ENCODE measurements at places on chromosomes 5 and 9.

GRCh38 chr5:107099506-107099905, 571.2 kb downstream of the EFNA5 start:
- DNase-seq = no peak

- DNase-seq = no peak
These were observed 12.1 kb upstream of the BARX1 start for GRCh38 chr9:93967020-93967803.

DNA sequence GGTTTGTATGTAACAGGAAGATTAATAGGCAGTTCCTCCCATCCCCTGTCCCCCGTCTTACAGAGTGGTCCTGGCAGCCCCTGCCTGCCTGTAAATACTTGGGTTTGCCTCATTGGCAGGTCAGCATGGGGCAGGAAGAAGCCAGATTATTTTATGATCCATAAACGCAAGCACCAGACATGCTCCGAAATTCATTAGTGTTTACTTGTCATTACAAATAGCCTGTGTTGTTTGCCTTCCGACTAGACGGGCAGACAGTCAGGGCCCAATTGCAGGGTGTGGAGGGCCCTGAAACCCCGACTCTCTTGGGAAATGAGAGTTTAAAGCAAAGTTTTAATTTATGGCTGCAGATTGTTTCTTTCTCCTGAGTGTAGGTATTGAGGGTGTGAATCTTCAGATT, 97.2 kb downstream of the RALGPS1 start:
- no peak for DNase-seq

DNA sequence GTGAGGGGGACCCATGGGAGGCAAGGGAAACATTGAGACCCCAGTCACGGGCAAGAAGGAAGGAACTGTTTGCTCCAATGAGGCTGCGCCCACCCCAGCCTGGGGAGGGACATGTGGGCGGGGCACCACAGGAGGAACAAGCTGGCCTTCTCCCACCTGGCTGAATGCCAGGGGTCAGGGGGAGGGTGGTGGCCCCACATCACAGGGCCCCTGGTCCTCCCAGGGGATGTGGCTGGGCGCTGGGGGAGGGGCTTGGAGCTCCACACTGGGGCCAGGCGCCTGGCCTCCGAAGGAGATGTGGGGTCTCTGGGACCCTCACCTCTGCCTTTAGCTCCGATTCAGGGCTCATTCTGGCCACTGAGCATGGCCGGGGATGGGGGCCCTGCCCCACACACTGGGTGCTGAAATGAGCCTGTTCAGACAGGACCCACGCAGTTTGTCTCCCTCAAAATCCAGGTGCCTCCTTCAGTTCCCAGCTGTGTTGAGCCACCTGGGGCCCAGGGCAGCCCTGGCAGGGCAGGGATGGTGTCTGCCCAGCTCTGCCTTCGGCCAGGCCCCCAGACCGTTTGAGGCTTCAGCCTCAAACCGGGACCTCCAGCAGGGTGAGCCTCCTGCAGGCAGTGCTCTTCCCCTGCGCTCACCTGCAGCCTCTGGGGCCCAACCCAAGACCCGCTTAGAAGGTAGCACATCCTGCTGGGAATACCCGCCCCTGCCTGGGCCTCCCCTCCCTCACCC, 33.2 kb upstream of the NOTCH1 start:
- DNase-seq = no peak

GRCh38 chr9:87180361-87180760, 233.1 kb upstream of the GAS1 start:
- no peak for DNase-seq

DNA sequence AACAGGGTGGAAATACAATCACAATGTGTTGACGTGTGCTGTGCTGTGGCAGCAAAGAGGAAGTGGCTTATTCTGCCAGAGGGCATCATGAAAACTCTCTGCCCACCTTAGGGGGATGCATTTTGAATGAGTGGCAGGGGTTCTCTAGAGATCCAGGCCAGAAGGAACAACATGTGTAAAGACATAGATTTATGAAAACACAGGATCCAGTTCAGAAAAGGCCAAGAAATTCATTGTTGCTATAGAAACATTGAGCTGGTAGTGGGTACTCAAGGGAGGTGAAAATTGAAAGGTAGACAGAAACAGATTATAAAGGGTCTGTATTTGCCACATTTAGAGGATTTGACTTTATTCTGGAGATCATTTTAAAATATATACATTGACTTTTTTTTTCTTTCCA, 417.7 kb downstream of the ENC1 start:
- DNase-seq = no peak

DNA sequence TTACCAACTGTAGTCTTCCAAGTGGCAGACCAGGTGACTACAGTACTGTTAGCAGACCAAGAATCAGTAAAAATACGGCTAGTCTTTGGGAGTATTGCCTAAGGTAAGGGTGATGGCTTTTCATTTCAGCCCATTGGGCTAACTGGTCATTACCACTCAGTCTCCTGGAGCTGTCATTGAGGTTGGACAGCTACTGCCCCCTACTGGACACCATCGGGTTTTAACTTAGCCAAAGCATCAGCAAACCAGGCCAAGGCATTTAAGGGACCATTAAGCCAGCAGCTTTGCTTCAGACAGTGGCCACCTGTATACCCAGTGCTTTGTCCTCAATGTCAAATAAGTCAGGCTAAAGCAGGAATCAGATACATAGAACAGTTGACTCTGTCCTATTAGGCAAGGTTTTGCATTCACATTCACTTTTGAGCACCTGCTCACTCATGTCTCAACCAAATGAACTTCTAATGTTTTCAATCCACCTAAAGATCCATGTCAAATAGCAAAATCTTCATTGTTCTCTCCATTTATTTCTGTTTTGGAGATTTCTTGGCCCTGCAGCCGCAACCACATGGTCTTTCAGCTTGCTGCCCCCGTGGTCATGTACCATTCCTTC, 117.2 kb downstream of the INVS start:
- DNase-seq = peak; percentile 76
